Stimulated activated CD4-positive, alpha-beta T cell treated with anti-CD3 and anti-CD28 coated beads, TNF-alpha, amount 100 ng/mL, for 4 hours (primary cell): ENCODE measurements at places on chromosomes 4 and X.

- no peak for DNase-seq
Measured at GRCh38 chr4:24984602-24985532, 45.9 kb downstream of the LGI2 start.

DNA sequence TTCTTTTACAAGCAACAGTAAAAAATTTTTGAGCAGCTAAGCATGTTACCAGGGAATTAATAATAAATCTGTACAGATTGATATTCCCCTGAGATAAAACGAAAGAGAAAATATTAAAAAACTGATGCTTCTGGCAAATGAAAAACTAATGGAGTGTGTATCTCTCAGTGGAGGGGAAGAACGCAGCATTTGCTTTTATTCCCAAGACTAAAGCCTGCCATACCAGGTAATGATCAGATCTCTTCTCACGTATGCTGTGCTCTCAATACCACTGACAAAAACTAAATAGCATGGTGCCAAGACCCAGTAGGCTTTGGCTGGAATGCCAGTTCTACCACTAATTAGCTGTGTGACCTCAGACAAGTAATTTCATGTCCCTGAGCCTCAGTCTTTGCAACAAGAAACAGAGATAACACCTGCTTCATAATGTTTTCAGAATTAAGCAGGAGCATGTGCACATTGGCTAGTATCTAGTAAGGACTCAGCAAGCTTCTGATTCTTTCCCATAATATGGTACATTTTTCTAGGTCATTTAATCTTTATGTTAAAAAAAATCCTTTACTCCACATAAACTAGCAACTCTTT is 179.6 kb downstream of the CENPC start:
- DNase-seq: no peak

- no peak for DNase-seq
Measured at GRCh38 chr4:180164799-180165198, 2078.4 kb upstream of the TENM3 start.

- no peak for DNase-seq
Measured at GRCh38 chr4:187128222-187128621, 404.6 kb upstream of the FAT1 start.

DNA sequence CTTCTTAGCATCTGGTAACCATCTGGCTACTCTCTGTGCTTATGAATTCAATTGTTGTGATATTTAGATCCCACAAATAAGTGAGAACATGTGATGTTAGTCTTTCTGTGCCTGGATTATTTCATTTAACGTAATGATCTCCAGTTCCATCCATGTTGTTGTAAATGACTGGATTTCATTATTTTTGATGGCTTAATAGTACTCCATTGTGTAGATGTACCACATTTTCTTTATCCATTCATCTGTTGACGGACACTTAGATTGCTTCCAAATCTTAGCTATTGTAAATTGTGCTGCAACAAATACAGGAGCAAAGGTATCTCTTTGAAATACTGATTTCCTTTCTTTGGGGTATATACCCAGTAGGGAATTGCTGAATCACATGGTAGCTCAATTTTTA is 30.0 kb upstream of the TMEM47 start:
- DNase-seq: no peak

GRCh38 chr4:140096921-140097320 is 57.1 kb downstream of the MAML3 start:
- DNase-seq: no peak

DNA sequence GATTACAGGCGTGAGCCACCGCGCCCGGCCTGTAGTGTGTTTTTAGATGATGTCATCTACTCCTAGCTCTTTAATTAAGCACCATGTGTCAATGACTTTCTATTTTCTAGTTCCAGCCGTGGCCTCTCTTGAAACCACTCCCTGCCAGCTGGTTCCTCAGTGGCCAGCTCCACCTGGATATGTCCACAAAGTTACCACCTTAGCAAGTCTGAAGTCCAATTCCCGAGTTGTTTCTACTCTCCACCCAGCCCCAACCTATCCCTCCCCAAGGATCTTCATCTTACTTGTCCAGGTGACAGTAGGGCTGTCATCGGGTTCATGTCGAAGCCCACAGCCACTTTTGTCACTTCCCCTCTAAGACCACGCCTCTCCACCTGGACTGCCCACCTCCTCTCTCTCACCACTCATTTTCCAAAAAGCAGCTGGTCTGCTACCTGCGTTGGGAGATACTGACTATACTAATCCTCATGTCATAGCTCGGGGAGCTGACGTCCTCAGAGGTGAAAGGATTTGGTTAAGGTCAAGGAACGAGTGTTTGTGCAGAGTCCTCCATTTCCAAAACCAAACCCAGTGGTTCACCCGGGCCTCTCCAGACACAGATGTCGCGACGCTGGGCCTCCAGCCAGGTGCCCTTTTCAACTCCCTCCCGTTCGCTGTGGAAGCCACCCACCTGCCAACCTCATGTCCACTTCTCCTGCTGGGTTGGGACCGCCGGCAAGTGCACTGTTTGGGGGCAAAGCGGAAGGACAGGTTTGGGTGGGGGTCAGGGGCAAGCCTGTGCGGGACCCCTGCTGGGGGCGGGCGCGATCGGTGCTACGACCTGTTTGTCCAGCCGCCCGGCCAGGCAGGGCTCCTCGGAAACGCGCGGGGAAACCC is 704 bp downstream of the FAM3A start:
- no peak for DNase-seq

DNA sequence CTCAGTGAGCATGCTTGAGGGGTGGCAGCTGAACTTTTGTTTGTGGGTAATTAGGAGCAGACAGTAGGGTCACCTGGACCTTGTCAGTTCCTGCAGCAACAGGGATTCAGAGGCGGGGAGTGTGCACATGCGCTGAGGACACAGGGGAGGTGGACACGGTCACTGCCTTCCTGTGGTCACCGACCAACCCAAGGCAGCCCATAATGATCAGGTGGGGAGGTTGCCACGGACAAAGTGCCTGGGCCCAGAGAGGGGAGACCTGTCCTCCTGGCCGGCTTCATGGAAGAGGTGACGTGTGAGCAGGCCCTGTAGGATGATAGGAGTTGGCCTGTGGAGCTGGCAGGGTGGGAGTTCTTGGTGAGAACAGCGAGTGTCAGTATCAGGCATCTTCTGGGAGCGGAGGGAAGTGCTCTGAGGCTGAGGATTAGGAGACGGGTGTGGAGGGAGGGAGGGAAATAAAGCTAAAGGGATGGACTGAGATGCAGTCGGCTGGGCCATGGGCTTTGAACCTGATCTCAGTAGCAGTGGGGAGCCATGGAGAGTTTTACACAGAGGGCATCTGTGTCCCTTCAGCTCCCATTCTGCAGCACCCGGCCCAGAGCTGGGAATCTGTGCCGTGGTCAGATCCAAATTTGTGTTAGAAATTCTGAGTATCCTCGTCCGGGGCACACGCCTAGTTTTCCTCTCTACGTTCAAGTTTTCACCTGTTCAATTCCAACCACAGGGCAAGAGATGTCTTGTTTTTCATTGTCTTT is 100.0 kb downstream of the PSAPL1 start:
- DNase-seq: no peak

DNA sequence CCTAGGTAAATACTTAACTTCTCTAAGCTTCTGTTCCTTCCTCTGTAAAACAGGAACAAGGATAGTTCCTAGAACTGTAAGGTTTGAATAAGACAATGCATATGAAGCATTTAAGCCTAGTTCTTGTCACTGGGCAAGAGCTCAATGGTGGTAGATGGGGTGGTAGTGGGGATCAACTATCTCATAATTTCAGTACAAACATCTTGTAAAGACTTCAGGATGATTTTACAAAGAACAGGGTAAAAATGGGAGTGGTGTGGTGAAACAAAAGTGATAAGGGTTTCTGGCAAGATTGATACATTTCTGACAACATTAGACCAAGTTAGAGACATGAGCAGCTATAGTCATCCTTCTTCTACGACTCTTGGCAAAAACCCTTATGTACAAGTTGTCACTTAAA is 137.8 kb downstream of the SCFD2 start:
- DNase-seq: no peak

GRCh38 chr4:153950100-153950979 is 161.5 kb upstream of the SFRP2 start:
- DNase-seq: no peak

DNA sequence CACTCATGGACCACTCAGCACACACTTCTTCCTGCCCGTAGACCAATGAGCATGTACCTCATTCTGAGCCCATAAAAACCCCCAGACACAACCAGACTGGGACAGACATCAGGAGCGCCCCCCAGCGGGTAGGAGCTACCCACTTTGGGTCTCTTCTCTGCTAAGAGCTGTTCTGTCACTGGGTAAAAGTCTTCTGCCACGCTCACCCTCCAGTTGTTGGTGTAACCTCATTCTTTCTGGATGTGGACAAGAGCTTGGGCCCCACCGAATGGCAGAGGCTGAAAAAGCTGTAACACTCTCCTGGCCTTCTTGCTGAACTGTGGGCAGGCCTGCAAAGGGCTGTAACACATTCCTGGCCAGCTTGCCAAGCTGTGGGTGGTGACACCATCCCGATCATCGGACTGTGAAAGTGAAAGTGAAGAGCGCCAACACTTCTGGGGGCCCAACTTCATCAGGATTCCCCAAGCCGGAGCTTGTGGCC is 137.6 kb downstream of the TECRL start:
- DNase-seq: no peak

GRCh38 chrX:73525928-73526690 is 36.9 kb upstream of the CHIC1 start:
- no peak for DNase-seq

DNA sequence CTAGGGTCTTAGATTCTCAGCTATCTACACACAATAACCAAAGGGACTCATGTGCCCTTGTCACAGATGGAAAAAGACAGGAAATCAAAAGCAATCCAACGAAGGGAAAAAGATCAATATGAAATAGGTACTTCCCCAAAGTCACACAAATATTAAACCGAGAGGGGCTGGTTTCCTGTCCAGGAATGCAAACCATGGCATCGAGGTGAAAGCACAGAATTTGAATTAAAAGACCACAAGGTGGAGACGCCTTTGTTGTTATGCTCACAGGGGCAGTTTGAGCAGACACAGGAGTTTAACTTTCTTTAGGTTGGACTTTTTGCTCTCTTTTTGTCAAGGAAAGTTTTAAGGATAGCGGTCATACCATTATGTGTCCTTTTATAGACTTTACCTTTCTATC is 14.3 kb downstream of the H2BW1 start:
- no peak for DNase-seq

GRCh38 chrX:10952619-10953018 is 158.5 kb upstream of the HCCS start:
- no peak for DNase-seq

GRCh38 chr4:76712564-76712963 is 185.4 kb downstream of the SOWAHB start:
- no peak for DNase-seq

DNA sequence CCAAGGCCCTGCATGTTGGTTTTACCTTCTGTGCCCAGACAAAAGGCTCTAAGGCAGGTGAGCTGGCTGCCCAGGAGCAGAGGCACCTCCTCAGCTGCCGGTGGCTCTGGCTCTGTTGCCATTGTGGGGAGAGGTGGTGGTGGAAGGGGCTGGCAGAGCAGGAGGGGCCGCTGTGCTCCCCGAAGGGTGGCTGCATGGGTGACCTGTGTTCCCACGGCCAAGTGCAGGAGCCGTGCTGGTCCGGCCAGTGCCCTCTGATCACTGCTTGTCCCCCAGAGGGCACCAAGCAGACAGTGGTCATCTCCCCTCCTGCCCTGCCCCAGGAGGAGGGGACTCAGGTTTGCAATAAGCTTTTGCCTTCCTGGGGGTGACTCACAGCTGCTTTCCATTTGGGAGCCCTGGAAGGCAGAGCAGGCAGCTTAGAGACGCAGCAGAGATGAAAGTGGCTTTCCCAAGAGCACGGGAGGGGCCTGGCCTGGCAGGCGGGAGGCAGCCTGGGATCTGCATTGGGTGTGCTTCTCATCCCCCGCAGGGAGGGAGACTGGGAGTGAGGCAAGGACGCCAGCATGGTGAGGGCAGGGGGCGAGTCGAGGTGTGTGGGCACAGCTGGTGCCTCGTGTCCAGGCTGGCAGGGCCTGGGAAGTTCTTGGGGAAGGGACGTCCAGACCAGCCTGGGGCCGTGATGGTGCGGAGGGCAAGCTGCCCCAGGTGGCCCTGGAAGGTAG is 28.7 kb downstream of the DOK7 start:
- no peak for DNase-seq

DNA sequence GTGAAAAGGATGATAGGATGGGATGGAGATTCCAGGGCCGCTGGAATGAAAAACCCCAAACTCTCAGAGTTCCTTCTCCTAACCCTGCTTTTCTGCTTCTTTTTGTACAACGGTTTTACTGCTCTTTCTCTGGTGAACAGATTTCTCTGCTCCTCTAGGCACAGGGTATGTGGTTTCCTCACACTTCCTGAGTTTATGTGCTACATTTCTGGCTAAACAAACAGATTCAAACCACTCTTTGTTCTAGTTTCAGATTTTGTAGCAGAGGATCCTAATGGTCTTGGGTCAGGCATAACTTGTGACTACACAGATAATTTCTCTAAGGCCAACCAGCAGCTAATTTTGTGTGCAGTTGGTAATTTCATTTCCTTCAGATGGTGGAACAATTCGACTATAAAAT is 52.6 kb downstream of the OSTC start:
- no peak for DNase-seq

DNA sequence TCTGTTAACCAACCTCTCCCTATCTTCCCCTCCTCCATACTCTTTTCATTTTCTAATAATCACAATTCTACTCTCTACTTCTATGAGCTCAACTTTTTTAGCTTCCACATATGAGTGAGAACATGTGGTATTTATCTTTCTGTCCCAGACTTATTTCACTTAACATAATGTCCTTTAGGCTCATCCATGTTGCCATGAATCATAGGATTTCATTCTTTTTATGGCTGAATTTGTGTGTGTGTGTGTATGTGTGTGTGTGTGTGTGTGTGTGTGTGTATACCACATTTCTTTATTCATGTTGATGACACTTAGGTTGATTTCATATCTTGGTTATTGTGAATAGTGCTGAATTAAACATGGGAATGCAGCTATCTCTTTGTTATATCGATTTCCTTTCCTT is 37.4 kb downstream of the RUFY3 start:
- DNase-seq: no peak

- no peak for DNase-seq
Measured at GRCh38 chr4:157043131-157043530, 32.8 kb upstream of the GLRB start.

GRCh38 chrX:113950081-113950678 is 633.7 kb upstream of the HTR2C start:
- no peak for DNase-seq

DNA sequence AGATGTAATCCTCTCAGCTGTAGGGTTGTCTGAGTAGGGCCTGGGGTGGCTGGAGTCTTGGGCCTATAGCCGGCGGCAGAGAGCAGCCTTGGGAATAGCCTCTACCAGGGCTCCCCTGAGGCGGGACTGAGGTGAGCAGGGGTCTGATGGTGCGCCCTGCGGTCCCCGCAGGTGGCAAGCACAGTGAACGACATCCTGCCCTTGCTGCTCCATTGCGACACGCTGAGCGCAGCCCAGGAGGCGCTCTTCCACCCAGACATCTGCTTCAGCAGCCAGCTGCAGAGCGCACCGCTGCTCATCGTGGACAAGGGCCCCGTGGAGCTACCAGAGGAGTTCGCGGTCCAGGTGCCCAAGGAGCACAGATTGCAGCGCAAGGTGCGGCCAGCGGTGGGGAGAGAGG is 317.0 kb downstream of the ADGRL3 start:
- no peak for DNase-seq
